ENCODE measurements at places on chromosomes 16 and 17.

- DNase-seq = no peak
Observed at GRCh38 chr16:79155904-79156303, 444.6 kb downstream of the MAF start.

DNA sequence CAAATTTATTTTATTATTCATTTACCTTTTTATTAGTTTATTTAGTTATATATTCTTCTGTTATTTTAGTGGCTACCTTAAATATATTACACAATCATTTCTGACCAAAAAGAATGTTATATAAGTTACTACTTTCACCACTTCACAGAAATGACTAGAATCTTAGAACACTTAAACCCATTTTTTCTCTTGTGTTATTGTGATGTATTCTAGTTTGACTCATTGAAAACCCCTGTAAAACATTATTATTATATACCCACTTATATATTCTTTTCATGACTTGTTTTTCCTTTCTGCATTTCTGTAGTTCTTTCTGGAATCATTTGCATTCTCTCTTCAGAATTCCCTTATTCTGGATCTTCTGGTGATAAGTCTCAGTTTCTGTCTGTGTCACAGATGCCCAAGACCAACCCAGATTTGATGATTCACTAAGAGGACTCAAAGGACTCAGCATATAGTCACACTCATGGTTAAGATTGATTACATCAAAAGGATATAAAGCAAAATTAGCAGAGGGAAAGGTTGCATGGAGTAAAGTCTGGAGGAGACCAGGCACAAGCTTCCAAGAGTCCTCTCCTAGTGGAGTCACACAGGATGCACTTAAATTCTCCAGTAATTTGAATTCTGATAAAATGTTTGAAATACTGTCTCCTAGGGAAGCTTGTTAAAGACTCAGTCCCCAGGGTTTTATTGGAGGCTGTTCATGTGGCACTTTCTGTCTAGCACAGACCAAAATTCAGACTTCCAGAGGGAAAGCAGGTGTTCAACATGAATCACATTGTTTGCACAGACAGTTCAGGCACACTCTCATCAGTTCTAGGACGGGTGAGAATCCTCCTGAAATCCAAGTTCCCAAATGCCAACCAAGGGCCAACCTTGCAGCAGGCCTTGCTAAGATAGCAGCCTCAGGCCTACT is 7.7 kb downstream of the GINS3 start:
- DNase-seq = no peak

- no peak for DNase-seq
Observed at GRCh38 chr16:12758031-12758669, 45.5 kb downstream of the CPPED1 start.

DNA sequence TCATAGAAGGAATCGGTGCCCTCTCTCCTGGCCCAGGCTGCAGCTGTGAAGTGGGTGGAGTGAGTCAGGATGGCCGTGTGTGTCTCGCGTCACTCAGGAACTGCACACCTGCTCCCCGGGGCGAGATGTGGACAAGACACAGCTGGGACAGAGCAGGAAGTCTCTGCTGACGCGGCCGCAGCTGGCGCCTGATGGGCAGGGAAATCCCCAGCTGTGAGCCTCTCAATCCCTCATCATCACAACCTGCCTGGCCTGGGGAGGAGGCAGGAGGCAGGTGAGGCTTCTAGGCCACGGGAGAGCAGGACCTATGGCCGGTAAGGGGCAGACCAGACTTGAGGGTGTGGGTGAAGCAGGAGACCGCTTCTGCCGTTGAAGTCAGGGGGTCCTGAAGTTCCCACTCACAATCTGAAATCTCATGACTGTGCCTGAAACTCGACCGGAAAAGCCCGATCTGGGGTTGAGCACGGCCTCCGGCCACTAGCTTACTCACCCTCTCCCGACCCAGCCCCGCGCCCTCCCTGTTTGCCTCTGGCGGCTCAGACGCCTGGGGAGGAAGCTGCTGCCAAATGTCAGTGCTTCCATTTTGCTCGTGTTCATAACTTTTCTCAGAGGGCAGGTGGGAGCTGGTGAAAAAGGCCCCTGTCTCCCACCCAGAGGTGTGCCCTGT is 1.1 kb upstream of the TRPV3 start:
- DNase-seq = peak; percentile 83

- DNase-seq = no peak
Observed at GRCh38 chr16:51172368-51172767, 21.3 kb upstream of the SALL1 start.

DNA sequence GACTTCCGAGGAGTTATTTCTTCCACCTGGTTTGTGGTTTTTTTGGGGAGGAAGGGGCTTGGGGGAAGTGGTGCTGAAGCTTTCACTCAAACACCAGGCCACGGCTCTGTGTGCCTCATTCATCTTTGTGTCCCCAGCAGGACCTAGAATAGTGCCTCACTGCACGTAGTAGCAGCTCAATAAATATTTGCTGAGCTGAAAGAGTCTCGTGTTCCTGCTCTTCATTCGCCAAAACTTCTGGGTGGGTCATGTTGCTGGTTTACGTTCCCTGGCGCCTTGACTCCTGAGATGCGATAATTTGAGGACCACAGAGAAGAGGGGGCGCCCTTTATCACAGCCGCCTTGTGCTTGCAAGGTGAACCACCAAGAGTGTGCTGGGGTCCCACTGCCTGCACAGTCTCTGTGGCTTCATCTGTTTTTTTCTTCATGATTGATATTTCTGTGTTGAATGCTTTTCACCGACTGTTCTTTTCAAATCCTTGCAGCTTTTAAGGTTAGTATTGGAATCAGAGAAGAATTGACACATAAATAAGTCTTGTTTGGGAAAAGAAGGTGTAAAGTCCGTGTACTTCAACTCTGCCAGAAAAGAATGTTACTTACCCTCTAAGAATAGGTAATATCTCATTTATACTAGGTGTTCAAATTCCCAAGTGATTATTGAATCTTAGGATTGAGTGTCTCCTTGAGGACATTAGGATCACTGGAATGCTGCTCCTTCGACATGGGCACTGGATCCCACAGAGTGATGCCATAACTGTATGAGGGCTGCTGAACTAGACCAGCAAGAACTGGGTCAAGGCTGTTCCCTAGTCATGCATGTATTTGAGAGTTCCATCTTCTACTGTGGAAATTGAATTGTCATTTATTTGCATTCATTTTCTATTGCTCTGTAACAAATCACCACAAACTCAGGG is 92.7 kb upstream of the CLEC18A start:
- DNase-seq = no peak

- DNase-seq = no peak
Observed at GRCh38 chr16:27745348-27745747, 195.4 kb downstream of the KATNIP start.

GRCh38 chr17:570388-570787 is 144.3 kb downstream of the VPS53 start:
- DNase-seq = no peak

DNA sequence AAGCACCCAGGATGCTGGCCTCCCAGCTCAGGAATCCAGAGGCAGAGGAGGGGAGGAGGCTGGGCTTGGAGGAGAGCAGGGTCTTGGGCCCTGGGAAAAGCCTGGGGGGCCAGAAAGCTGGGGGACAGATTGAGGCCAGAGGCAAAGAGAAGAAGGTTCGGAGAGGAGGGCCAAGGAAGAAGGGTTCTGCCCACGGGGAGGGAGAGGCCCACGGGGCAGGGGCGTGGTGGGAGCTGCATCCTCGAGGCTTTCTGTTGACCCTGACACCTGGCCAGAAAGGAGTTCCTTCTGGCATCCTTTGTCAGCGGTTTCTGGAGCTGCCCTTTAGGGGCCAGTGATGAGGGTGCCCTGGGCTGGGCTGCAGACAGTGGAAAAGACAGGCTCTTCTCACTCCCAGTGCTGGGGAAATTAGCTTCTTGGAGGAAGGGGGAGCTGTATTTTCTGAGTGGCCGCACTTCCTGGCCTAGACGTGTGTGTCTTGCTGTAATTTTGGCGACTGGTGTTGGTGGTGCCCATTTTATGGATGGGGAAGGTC is 308.7 kb downstream of the SEC14L1 start:
- no peak for DNase-seq

- no peak for DNase-seq
Observed at GRCh38 chr16:68086336-68086841, 1.2 kb downstream of the NFATC3 start.
